Daoy (cell line): ENCODE measurements at places on chromosomes 6 and 20. TPM values are rescaled to one million over a fixed set of nuclear protein-coding genes. Genes with fewer than 3 reads are reported as not detected.

The LRRC73 gene
- 2.1 TPM in 1 of 2 replicates, not detected in the other for total RNA-seq

The UBD gene
- 2.8 and 10.1 TPM in 2 replicates for total RNA-seq

The KIF25 gene
- not detected in 2 replicates for total RNA-seq

The SLC17A9 gene
- 0.33 and 0.91 TPM in 2 replicates for total RNA-seq

The CYP21A2 gene
- total RNA-seq = not detected in 2 replicates

The CAGE1 gene
- 0.11 and 0.36 TPM in 2 replicates for total RNA-seq

The EYS gene
- total RNA-seq = not detected in 2 replicates

The SAMD3 gene
- total RNA-seq = not detected in 2 replicates

The AVP gene
- not detected in 2 replicates for total RNA-seq

The DDX43 gene
- total RNA-seq = not detected in 2 replicates

The SLCO4A1 gene
- total RNA-seq = 15.4 and 16.3 TPM in 2 replicates

The C6orf141 gene
- 7.3 and 13.2 TPM in 2 replicates for total RNA-seq

The TSPYL4 gene
- total RNA-seq = 7.6 and 11.7 TPM in 2 replicates

The OR2H2 gene
- not detected in 2 replicates for total RNA-seq

The TMC2 gene
- not detected in 2 replicates for total RNA-seq

The SYNDIG1 gene
- 0.80 and 0.91 TPM in 2 replicates for total RNA-seq

The KHDC1L gene
- total RNA-seq = 0.83 TPM in 1 of 2 replicates, not detected in the other
